ENCODE measurements at places on chromosomes 12 and 14. TPM values are rescaled to one million over a fixed set of nuclear protein-coding genes. Genes with fewer than 3 reads are reported as not detected.

DIO2 gene
- 0.30 TPM for total RNA-seq

DNA sequence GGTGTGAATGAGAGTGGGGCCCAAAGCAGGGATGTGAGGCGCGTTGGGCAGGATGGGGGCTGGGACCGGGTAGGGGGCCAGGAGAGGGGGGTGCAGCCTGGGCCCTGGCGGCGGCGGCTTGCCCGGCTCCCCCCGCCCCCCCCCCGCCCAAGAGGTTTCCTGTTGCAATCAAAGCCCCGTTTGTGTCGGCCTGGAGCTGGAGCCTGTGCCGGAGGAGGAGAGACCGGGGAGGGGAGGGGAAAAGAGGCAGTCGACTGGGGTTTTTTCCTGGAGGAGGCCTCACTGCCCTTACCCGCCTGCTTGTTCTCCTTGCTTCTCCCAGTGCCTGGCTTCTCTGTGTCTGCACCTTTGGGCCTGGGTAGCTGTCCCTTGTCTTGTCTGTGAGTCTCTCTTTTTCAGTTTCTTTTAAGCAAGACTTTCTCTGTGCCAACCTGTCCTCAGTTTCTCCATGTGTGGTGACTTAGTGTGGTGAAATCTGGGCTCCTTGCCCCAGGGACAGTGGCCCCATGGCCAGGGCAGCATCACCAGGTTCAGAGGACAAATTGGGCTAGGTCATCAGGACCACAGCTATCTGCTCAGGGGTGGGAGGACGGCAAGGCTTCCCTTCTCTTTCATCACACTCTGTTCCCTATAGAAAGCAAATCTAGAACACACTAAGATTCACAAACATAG lies 8.5 kb downstream of the RARG start:
- no peak for DNase-seq

KRT6B gene
- total RNA-seq = not detected

- no peak for DNase-seq
Observed at GRCh38 chr12:38156497-38157245, 159.9 kb upstream of the ALG10B start.

- DNase-seq = peak; percentile 52
Observed at GRCh38 chr14:76904100-76904739, 78.0 kb downstream of the LRRC74A start.

DNA sequence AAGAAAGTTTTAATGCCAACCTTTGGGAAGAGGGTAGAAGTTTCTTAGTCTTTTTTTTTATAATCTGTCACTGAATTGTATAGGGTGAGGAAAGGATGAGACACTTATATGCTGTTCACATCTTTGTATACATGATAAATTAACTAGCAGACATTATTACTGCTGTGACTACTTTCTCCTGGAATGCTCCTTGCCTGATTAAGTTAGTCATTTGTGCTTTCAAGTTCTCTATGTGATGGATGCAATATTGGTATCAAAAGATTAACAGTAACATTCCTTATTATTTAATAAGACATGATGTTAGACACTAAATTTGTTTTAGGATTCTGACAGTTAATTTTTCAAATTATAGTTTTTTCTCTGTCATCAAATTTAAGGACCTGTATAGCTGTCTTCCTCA lies 223.4 kb upstream of the GARIN2 start:
- no peak for DNase-seq

DNA sequence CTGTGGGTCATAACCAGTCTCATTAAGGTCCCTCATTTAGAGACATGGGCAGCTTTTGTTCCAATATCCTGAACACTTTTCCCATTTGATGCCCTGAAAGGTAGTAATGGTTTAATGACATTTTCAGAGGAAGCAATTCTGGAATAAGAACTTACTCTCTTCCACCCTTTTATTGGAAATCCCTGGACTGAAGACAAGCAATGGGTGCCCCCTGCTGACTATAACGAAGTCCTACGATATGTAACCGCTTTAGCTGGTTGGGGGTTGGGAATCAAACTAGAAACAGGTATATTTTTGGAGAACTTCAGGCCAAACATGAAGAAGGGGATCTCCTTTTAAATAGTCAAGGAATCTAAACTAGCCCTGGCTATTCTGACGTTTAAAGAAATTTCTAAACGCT lies 20.5 kb downstream of the SARNP start:
- no peak for DNase-seq

DNA sequence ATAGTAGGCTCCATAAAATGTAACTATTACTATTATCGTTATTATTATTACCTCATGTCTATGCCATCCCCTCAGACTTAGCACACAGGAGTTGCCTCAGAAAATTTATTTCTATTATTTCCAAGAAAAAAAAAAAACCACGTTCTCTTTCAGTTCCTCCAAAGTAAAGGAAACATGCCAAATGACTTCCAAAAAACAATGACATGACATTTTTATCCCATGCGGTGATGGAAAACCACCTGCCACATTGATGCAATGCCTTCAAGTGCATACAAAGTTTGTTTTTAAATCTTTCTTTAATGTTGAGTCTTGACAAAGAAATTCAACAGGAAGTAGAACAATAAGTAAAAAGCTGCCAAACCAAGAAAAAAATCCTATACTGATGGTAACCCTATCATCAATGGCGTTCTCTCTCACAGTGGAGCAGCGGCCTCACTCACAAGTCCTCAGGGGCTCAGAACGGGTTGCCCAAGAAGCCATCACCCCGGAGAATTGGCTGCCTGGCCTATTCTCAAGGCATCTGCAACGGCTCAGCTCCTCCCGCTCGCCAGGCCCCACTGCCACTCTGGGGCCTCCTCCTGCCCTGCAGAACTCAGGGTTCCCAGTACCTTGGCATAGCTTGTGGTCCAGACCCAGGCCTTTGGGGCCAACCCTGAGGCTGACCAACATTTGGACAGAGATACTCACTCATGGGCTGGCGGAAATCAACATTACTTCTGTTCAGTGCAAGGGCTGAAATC lies 51.9 kb downstream of the SERPINA3 start:
- no peak for DNase-seq

- DNase-seq = peak; percentile 50
Observed at GRCh38 chr14:93733631-93734030, 54.7 kb downstream of the PRIMA1 start.

ARID4A gene
- 25.8 TPM for total RNA-seq

SLC6A15 gene
- total RNA-seq = 0.71 TPM

DNA sequence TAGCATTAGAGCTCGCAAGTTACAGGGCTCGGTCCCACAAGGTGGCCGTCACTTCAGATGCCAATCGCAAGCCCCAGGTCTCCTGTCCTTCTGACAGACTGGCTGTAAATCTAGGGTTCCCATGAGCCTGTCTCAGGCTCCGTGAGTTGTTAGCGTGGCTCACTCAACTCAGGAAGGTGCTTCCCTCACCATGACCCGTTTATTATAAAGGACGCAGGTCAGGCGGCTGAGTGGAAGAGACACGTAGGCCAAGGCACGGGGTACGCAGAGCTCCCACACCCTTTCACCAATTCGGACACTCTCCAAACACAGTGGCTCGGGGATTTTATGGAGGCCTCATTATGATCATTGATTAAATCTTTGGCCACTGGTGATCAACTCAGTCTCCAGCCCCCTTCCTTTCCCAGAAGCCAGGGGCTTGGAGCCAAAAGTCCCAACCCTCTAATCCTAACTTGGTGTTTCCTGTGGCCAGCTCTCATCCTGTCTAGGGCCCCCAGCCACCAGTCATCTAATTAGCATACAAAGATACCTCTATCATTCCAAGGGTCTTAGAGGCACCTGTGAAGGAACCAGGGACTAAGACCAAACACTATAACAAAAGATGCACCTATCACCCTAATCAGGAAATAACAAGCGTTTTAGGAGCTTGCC lies 25.8 kb upstream of the LRTM2 start:
- no peak for DNase-seq

C1QL4 gene
- not detected for total RNA-seq

DNA sequence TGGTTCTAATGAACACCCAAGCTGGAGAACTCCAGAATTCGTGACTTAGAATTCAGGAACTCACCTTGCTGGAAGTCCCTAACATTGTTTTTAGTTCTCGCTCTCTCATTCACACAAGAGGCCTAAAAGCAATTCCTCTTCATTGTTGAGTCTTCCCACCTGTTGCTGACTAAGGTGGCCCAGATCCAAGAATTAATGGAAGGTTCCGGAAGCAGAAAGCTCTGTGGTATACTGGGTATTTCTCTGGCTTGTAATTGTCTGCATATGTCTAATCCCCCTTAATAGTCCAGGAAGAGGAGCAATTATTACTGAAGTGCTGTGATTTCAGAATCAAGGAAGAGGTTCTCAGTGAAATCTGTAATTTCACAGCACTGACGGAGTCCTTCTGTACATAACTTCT lies 31.4 kb downstream of the TMEM233 start:
- no peak for DNase-seq

- no peak for DNase-seq
Observed at GRCh38 chr14:103892247-103892646, 36.0 kb upstream of the TDRD9 start.

GRCh38 chr12:84689638-84690037 lies 223.0 kb downstream of the SLC6A15 start:
- no peak for DNase-seq

DNA sequence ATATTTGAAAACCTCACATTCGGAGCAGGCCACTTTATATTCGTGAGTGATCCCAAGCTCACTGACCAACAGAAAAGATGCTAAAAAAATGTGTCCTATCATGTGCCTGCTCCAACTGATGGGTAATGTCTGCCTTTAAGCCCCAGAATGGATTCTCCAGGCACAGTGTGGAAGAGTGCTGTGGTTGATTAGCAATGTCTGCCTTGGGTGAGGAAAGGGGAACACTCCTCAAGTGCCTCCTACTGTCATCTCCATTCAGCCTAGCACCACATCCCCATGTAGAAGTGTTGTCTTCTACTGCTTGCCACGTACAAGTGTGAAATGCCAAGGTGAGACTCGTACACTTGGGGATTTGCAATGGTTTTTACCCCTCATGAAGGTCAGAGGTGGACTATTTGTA lies 199.3 kb downstream of the SLC41A2 start:
- DNase-seq = no peak

- no peak for DNase-seq
Observed at GRCh38 chr12:104701756-104702155, 245.0 kb downstream of the CHST11 start.

GRCh38 chr12:3195859-3196483 lies 118.8 kb downstream of the TSPAN9 start:
- no peak for DNase-seq

SERPINA5 gene
- total RNA-seq = 66.2 TPM

DNA sequence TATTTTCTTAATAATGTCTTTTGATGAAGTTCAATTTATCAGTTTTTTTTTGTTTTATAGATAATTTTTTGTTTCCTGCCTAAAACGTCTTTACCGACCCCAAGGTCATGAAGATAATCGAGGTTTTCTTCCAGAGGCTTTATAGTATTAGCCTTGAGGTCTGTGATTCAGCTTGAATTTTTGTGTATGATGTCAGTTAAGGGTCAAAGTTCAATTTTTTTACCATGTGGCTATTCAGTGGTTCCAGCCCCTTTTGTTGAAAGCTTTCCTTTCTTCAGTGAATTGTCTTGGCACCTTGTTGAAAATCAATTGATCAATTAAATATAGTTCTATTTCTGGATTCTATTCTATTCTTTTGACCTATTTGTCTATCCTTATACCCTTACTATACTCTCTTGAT lies 3.2 kb upstream of the MGST1 start:
- DNase-seq = no peak

KRT83 gene
- total RNA-seq = not detected

DNA sequence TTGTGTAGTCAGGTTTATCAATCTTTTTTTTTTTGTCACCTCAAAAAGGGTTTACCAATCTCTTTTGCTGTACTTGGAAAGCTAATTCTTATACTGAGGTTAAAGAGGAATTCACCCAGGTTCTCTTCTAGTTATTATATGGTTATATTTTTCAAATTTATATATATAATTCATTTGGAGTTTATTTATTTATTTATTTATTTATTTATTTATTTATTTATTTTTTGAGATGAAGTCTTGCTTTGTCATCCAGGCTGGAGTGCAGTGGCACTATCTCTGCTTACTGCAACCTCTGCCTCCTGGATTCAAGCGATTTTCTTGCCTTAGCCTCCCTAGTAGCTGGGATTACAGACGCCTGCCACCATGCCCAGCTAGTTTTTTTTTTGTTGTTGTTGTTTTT lies 73.8 kb downstream of the GPR135 start:
- no peak for DNase-seq

DNA sequence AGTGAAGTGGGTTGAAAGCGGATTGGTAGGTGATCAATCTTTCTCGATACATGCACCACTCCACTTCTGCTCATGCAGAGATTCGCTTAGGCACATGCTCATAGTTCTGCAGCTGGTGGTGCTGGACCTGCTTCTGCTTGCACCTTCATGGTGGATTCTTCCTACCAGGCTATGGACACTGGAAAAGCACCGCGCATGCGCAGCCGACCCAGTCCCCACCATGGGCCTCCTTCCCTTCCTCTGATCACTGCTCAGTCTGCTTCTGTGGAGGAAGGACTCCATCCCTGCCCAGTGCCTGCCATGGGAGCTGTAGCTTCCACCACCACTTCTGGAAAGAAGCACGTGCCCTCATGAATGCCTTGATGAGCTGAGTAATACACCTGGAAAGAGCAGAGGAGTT lies 61.8 kb upstream of the PTPRQ start:
- no peak for DNase-seq

KRT81 gene
- not detected for total RNA-seq

DNA sequence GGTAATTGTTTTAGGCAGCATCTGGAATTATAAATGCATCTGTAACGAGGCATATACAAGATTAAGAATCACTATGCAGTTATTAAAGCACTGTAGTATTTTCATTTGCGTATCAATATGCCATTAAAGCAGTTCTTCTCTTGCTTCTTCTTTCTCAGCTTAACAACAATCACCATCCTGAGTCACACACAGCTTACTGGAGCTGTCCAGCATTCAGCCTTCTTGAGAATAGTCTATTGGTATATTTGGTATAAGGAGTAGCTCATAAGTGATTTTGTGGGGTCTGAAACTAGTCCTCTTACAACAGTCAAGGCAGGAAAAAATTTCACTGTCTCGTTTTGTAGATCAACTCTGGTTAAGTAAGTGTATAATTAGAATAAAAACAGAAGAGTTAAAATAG lies 523.0 kb upstream of the FOXG1 start:
- no peak for DNase-seq

DNA sequence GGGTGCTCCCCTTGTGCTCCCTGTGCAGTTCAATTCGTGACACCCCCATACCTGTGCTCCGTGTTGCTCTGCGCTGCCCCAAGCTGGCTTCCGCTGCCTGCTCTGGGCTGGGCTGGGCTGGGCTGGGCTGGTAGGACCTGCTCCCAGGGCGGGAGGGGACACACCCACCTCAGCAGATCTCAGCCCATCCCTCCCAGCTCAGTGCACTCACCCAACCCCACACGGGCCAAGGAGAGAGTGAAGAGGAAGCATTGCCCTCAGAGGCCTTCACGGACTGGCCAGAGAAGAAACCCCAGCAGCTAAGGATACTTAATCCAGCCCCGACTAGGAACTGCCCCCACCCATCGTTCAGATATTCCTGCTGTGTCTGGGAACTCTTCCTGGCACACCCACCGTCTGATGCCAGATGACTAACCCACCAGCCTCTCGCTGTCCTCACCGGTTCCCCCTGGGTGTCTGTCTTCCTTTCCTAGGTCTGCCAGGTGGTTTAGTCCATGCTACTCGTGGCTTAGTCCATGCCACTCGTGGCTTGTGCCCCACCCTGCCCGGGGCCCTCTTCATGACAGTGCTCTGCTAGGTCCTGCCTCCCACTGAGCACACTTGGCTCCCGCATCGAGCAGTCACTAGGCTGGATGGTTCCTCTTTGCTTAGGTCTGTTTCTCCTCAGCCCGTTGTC lies at the start of gene LPAR5:
LPAR5 (minus strand) TSS at position 104 of the 676 bp plus-strand sequence. CDS start 14,711 bp downstream, outside the sequence.
- no peak for DNase-seq
